Stimulated activated CD4-positive, alpha-beta T cell treated with anti-CD3 and anti-CD28 coated beads, Interleukin-15, amount 100 ng/mL, for 1 hour (primary cell): ENCODE measurements at places on chromosomes 3 and 15.
A peak's percentile ranks its signal among the peaks of the same experiment; 100 is the strongest.

DNA sequence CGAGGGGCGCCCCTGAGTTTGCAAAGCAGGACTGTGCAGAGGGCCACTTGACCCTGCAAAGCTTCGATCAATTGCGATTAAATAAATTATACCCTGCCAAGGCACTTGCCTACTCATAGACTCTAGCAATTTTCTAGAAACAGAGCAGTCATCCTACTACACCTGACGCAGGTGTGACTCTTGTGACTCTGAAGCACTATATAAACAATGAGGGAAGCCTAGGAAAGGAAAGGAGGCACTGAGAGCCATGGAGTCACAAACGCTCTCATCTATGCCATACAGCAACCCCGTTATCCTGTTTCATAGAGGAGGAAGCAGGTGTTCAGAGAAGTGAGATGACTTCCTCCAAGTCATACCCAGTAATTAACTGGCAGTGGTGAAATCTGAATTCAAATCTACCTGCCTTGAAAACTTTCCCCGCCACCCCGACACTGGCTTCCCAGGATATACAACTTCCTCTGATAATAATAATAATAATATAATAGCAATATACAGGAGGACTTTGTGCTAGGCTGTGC, 14.4 kb downstream of the ARHGEF3 start:
- no peak for DNase-seq

DNA sequence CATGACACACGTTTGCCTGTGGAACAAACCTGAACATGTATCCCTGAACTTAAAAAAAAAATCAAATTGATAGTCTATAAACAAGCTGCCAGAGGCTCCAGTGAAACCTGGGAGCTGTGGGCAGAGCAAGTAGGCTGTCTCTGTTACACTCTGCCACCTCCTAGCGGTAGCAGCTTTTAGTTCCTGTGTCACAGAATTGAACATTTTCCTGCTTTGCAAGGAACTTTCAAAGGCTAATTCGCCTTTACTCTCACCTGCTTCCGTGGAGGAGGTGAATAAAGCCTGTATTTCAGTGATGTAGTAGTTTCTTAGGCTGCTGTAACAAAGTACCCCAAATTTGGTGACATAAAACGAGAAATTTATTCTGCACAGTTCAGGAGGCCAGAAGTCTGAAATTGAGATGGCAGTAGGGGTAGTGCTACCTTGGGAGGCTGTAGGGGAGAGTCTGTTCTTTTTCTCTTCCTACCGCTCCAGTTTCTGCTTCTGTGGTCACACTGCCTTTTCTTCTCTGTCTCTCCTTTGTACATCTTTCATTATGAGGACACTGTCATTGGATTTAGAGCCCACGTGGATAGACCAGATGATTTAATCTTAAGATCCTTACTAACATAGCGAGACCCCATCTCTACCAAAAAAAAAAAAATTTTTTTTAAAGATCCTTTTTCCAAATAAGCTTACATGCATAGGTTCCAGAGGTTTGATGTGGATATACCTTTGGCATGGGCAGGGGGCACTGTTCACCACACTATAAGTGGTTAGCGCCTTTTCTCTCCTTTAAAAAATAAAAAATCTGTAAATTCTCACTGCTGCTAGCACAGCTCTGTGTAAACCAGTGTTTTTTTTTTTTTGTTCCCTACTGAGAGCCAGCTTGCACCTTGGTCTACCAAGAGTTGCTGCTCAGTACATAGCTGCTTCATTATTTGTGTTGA, 25.3 kb downstream of the FBXO22 start:
- DNase-seq, result no peak

GRCh38 chr3:103127737-103128136, 692.9 kb downstream of the ZPLD1 start:
- no peak for DNase-seq

DNA sequence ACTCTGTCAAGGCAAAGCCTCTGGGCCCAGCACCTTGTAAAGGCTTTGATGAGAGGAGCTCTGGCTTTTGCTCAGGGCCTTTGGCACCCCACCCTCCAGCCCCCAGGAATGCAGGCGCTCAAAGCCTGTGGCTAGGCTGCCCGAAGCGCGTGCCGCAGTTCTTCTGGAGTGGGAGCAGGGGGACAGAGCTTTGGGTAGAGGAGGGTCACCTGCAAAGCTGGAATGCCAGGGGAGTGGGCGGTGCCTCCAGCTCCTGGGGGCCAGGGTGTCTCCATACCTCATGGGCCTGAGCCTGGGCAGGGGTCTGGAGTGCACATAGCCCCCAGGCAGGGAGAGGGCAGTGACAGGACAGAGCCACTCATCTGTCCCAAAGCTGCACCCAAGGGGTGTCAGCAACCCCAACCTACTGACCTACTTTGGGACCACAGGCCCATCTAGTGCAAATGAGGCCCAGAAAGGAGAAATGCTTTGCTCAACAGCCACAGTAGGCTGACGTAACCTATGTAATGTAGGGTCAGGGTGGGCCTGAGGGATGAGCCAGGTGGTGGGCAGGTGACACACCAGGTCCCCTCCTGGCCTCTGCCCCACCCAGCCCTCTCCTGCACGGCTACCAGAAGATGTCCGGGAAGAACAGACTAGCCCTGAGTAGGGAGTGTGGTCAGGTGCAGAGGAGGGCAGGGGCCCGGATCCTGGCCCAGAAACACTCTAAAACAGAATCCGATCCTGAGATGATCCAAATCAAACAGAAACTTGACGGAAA, 2.2 kb upstream of the CALML4 start:
- DNase-seq, result no peak

DNA sequence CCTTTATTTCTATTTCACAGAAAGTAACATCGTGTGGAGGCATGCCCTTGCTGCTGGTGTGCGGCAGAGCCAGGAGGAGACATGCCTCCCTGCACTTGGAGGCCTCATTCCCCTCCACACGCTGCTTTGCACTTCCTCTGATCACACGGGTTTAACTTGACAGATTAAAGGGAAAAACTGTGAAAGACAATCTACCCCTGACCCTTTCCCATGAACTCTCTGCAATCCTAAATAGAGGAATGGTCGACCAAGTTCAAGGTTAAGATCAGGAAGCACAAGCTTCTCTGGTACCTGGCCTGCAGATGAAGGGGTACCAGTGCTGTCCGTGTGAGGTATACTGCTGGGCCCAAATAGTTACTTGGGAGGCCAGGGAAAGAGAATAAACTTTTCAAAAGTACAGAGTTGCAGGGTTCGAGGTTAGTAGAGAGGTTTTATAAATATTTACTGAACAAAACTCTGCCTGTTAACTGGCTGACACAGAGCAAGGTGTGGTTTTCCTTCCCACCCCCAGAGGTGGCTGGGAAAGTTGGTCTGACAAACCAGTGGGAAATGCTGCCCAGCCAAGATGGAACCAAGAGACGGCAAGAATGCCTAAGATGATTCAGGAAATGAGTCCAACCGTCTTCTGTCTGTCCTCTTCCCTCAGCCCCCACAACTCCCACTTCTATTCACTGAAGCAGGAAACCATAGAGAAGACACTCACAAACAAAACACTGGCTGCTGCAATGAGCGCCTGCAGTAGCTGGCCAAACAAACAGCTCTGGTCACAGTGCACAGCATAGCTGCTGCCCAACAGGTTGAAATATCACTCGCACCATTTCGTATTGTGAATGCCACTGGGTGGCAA, 79.6 kb downstream of the IGF2BP2 start:
- DNase-seq, result no peak

DNA sequence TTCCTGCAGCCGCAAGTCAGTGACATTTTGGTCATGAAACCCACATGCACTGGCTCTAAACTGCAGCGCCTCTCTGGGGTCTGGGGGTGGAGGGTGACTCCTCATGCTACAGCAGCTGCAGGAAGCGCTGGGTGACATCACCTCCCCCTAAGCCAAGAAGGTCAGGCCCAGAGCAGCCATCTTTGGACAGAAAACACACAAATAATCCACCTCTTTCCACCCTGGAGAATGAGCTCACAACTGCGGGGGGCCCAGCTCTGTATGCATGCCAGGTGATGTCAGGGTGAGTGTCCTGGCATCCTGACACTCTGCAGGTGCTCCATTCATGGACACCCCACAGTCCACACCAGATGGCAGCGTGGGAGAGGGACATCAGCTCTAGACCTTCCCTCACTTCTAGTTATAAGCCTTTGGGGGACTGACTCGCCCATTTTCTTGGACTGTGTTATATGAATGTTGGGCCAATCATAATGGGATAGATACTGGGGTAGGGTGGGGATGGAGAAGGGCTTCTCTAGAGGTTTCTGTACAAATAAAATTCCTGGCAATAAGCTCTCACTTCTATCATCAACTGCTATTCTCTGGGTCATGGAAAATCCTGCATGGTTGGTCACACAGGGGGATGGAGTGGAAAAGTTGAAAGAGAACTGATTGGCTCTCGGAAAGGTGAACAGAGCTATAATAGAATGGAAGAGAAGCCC, 70.7 kb upstream of the THBS1 start:
- no peak for DNase-seq

DNA sequence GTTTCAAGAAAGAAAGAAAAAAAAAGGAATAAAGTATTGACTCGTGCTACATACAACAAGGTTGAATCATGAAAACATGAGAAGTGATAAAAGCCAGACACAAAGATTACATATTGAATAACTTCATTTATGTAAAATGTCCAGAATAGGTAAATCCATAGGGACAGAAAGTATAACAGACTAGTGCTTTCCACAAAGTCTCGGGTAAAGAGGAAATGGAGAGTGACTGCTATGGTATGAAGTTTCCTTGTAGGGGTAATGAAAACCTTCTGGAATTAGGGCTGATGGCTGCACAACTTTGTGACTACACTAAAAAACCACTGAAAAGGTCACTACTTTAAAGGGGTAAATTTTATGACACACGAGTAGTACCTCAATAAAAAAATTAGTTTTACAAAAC, 13.0 kb downstream of the LRRFIP2 start:
- no peak for DNase-seq

DNA sequence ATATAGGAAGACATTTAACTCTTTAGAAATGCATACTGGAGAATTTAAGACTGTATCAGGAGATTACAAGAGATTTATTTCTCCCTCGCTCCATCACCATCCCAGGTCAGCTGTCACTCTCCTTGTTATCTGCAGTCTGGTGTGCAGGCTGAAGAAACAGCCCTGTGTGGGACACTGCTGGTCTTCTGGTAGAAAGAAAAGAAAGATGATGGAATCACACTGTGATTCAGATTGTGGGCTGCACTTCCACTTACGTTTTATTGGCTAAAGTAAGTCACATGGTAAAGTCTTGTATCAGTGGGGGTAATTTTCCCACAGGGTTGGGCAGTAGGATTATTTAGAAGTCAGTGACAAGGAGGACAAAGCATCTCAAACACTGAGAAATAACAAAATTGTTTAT, 18.1 kb upstream of the ATP1B3 start:
- DNase-seq, result no peak

DNA sequence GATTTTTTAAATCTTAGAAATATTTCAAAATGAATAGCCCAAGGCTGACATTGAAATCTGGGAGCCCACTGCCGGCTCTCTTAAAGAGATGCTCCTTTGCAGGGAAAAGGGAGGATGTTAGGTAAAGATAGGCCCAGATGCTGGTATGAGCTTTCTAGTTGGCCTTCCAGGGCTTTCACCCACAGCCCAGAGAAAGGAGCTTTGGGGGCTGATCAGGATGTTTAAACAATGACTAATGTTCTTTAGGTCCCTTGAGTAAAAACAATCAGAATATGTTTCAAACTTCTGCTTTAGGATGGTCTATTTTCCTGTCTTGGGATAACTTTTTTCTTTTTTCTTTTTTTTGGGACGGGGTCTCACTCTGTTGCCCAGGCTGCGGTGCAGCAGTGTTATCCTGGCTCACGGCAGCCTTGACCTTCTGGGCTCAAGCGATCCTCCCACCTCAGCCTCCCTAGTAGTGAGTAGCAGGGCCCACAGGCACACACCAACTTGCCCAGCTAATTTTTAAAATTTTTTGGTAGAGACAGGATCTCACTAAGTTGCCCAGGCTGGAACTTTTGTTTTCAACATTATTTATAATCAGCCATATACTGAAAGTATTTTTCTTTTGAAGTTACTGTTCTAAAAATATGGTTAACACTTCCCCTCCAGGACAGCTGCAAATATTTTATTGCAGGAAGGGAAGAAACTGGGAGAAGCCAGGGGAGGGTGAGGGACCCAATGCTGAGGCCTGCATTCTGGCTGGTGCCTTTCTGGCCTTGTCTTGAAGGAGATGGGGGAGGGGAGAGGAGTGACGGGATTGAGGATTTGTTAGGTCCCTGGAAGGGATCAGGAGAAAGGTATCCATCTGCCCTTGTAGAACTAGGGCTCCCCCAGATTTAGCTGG, 70.1 kb downstream of the TRAK1 start:
- no peak for DNase-seq

- DNase-seq, result no peak
Observed at GRCh38 chr3:6585360-6585759, 275.6 kb upstream of the GRM7 start.

DNA sequence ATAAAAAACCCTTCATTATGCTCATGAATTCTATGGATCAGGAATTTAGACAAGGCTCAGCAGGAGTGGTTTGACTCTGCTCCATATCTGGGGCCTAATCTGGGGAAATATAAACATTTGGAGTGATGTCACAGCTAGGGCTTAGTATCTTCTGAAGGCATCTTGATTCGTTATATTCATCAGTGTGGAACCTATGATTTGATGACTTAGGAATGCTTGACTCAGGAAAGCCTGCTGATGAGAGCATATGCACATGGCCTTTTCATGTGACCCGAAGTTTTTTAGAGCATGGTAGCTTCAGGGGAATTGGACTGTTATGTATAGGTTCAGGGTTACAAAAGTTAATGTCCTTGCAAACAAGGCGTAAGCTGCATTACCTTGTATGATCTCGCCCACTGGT, 184.9 kb upstream of the LRRC3B start:
- DNase-seq, result no peak

DNA sequence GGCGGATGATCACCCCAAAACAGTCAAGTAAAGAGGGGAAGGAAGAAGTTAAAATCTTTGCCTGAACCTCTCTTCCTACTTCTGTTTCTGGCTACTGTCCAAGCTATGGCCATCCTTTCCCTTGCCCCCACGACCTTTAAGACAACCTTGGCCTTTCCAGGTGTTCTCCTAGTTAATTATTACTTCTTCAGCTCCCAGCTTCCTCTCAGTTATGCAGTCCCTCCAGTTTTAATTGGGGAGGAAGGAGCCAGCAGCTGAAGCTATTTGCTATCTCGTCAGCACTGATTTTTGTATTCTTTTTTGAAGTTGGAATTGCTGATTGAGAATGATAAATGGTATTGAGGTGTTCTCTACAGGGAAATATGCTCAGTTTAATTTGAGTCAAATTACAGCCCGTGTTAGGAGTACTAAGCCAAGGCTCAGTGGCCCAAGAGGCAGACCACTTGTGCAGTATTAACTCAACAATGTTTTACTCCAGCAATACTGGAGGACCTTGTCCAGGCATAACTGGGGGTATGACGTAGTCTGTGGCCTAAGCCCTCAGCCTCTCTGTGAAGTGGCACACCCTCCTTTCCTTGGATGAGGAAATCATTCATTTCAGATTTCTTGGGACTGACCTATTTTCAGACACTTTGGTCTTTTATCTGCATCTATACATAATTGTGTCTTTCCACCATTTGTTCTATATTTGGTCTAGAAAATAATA, 336.9 kb downstream of the SLC9A9 start:
- DNase-seq, result no peak

- DNase-seq, result peak; percentile 15
Observed at GRCh38 chr3:186519021-186519658, 25.0 kb downstream of the CRYGS start.
